Heart left ventricle (tissue), 16 donors: ENCODE measurements at places on chromosomes 11 and 22. TPM values are rescaled to one million over a fixed set of nuclear protein-coding genes. Genes with fewer than 3 reads are reported as not detected.

DNA sequence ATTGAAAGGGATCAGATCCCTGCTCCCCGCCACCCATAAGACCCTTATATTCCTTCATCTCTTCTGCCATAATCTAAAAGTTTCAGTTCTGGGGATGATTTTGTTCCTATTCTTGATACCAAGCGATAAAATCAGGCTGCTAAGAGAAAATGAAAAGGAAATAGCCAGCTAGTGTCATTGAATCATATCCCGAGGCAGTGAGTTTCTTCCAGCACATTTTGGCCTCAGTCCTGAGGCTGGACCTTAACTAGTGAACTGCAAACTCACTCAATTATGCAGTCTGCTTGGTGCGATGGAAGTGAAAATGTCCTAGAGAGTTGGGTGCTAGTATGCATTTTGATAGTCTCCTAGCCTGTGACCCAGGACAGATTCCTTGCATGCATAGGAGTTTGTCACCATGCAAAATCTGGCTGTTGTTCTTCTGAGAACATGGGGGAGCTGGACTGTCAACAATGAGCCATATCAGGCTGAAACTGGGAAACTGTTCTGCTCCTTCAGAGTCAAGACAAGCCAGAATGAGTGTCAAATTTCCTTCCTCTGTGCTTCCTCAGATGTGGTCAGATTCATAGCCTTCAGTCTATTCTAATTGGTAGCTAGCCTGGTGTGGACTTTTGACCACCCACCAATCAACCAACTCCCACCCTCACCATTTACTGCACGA is 102.9 kb downstream of the CCDC81 start:
- H3K27me3 ChIP-seq: no peaks in the 10 kb centered on the region
- peaks cover 60% of the 10 kb centered on the region for H3K4me1 ChIP-seq
- H3K36me3 ChIP-seq: no peaks in the 10 kb centered on the region
- DNase-seq: no peak
- H3K4me3 ChIP-seq: no peak overlapping the region
- H3K27ac ChIP-seq: peak overlapping the region; percentile 0

GRCh38 chr11:26753723-26754504 is 32.1 kb upstream of the SLC5A12 start:
- no peak overlapping the region for H3K27ac ChIP-seq
- no peaks in the 10 kb centered on the region for H3K36me3 ChIP-seq
- DNase-seq: peak; percentile 45
- H3K4me1 ChIP-seq: no peaks in the 10 kb centered on the region
- H3K4me3 ChIP-seq: no peak overlapping the region
- H3K27me3 ChIP-seq: no peaks in the 10 kb centered on the region

DNA sequence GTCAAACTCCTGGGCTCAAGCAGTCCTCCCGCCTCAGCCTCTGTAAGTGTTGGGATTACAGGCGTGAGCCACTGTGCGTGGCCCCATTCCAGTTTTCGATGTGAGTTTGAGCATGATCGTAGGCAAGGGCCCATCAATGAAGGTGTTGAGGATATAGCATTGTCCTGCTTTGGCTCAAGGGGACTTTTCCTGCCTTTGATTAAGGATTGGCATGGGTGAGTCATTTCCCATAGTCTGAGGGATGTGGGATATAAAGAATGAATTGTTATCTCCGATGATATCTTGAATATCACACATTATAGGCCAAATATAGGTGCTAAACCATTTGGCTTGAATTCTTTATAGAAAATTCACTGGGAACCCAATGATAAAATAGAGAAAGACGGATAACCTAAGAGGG is 30.4 kb downstream of the STIM1 start:
- H3K4me3 ChIP-seq: no peak overlapping the region
- peaks cover 5% of the 10 kb centered on the region for H3K4me1 ChIP-seq

GRCh38 chr11:64476881-64477280 is 114.1 kb upstream of the SLC22A12 start:
- no peak for DNase-seq
- H3K4me3 ChIP-seq: no peak overlapping the region
- no peaks in the 10 kb centered on the region for H3K4me1 ChIP-seq
- H3K27me3 ChIP-seq: no peaks in the 10 kb centered on the region
- no peak overlapping the region for H3K27ac ChIP-seq
- no peaks in the 10 kb centered on the region for H3K36me3 ChIP-seq

SYNGR1 gene
- total RNA-seq: 49.9 TPM
